ENCODE measurements at places on chromosomes 2 and 18. TPM values are rescaled to one million over a fixed set of nuclear protein-coding genes. Genes with fewer than 3 reads are reported as not detected.

GRCh38 chr2:134327367-134327766, 73.5 kb downstream of the MGAT5 start:
- no peak for DNase-seq

DNA sequence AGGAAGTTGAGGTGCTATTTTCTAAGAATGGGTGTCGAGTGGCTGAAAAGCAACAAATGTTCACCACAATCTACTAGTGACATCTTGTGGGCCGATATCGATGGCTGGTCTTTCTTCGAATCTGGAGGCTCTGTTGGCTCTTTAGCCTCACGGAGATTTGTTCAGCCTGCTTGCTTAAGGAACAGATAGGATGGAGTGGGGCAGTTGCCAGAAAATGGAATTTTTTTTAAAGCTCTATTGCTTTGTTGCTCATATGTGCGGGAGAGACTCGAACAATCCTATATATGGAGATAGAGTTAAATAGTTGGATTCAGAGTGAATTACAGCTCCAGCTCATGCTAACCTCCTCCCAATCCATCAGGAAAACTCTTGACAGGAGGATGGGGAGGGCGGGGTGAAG, 70.9 kb upstream of the LYPD6B start:
- DNase-seq, result no peak

GRCh38 chr2:221129657-221130056, 442.4 kb downstream of the EPHA4 start:
- no peak for DNase-seq

- DNase-seq, result peak; percentile 16
These were observed 21.1 kb downstream of the BIRC6 start for GRCh38 chr2:32377928-32378327.

- DNase-seq, result peak; percentile 78
These were observed 2082.3 kb upstream of the CELF4 start for GRCh38 chr18:39647627-39648534.

GRCh38 chr2:44237221-44237620, 38.1 kb upstream of the SLC3A1 start:
- no peak for DNase-seq

DNA sequence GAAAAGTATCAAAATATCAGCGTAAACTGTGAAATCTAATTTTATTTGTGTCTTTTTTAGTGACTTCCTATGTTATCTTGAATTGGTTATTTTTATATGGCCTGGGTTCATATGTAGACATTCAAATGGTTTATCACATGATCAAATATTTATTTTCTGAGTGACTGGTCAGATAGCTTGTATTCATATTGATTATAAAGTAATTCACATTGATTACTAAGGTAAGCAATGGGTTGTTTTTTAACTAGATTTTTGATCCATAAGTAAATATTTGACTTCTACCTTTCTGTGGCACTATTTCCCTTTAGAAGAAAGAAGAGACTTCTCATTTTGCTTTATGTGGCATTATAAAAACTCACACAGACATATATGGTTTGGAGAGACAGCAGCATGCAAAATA, 260.5 kb downstream of the TCF4 start:
- DNase-seq, result no peak

The AKAIN1 gene
- total RNA-seq, result not detected

The RNF125 gene
- 0.06 TPM for total RNA-seq

The BOLL gene
- not detected for total RNA-seq

The FBXO41 gene
- total RNA-seq, result 4.0 TPM

The TGFBRAP1 gene
- total RNA-seq, result 44.9 TPM

The MC5R gene
- total RNA-seq, result not detected

The PDCL3 gene
- 16.3 TPM for total RNA-seq

The SPP2 gene
- total RNA-seq, result not detected

The TUBA3E gene
- total RNA-seq, result not detected

The CGREF1 gene
- 0.69 TPM for total RNA-seq
